ENCODE measurements at places on chromosomes 13 and 19.
A peak's percentile ranks its signal among the peaks of the same experiment; 100 is the strongest.

DNA sequence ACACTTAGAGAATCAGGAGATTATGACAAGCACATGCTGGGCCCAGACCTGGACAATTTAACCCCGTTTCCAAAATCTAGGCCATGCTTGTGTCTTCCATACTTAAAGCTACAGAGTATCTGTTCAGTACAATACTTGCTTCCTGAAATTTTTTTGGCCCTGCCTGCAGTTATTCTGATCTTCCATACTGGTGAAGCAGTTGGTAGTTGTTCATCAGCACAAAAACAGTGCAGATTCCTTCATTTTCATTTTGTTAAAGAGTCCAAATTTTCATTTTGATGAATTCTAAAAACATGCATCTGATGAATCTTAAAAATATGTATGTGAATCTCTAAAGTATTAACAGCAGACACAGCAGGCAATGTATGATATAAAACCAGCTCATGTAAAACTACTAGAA lies 49.2 kb downstream of the POLR1D start:
- DNase-seq = no peak

- DNase-seq = no peak
These were observed 147.7 kb upstream of the VSTM2B start for GRCh38 chr19:29378126-29378525.

GRCh38 chr13:45335397-45336024 lies 5.5 kb downstream of the TPT1 start:
- no peak for DNase-seq

- DNase-seq = peak; percentile 49
These were observed 15.3 kb downstream of the TTYH1 start for GRCh38 chr19:54430306-54431254.

DNA sequence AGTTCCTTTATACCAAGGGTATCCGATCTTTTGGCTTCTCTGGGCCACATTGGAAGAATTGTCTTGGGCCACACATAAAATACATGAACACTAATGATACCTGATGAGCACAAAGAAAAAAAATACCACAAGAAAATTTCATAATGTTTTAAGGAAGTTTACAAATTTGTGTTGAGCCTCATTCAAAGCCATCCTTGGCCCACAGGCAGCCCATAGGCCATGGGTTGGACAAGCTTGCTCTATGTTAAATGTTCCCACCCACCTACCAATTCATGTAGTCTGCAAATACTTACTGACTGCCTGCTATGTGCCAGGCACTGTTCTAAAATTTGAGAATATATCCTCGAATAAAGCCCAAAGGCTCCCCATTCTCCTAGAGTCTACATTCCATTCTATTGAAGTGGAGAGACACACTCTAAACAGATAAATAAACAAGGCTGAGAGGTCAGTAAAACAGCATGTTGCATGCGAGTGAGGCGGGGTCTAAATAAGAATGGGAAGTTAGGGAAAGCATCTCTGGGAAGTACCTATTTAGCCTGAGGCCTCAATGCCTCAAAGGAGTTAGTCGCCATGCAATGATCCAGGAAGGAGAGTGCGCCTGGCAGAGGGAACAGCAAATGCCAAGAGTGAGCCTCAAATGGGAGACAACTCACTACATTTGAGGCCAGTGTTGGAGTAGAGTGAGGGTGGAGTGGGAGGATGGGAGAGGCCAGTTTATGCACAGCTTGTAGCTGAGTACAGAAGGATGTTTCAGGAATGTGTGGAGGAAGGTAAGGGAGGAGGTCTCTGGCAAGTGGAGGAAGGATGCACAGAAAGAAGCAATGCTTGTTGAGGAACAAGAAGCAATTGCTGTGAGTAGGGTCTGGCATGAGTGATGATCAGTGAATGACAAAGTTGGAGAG lies 52.5 kb upstream of the CLDN10 start:
- no peak for DNase-seq

GRCh38 chr13:49782784-49783183 lies 9.7 kb downstream of the KPNA3 start:
- no peak for DNase-seq

DNA sequence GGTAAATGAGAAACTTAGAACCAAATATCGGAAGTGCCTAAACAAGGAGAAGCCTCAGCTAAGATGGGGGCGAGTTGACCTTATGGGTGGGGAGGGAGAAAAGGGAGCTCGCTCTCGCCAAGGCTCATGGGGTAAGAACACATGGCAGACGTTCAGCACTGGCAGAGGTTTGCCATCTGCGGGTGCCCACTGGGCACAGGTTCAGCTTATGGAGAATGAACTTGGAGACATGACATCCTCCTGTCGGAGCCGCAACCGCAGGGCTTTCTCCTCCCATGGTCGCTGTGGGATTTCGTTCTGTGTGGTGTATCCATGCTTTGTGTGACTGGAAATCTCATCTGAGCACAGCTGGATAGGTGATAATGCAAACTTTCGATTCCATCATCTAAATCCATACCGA lies 36.1 kb upstream of the PEPD start:
- no peak for DNase-seq

- no peak for DNase-seq
These were observed 3.6 kb downstream of the IFNL1 start for GRCh38 chr19:39299832-39300231.

- no peak for DNase-seq
These were observed 74.9 kb downstream of the SOX1 start for GRCh38 chr13:112141643-112142400.

DNA sequence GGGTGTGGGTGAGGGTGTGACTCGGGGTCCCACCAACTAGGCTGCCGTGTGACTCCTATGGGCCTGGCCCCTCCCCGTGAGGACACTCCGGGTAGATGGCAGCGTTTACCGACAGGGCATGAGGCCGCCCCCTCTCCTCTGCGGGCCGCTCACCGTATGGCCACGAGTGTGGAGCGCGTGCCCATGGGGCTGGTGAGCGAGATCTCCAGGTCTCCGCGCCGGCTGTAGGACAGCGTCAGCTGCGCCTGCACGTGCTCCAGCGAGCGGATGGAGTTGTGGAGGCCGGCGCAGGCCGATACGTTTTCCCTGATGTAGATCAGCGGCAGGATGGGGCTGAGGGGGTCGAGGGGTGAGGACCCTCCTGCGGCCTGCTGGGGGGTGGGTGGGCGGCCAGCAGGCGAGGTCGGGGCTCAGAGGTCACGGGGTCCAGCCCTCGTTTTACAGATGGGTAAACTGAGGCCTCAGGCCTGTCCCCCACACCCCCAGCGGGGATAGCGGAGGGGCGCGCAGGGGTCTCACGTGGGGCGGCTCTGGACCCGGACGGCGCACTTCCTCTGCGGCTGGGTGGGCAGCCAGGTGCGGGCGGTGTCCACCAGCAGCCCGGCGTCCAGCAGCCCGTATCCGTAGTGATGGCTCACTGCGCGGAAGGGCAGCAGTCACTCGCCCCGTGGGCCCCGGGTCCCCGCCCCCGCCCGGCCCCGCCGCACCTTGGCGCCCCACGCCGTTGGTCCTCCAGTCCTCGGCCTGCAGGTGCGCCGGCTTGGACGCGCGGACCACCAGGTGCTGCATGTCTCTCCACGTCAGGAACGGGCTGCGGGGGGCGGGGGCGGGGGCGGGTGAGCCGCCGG lies 4.3 kb upstream of the C19orf25 start:
- DNase-seq = no peak

GRCh38 chr13:71827241-71827640 lies 39.8 kb downstream of the DACH1 start:
- no peak for DNase-seq

GRCh38 chr13:79660361-79660760 lies 179.4 kb downstream of the NDFIP2 start:
- no peak for DNase-seq

- DNase-seq = no peak
These were observed 5.3 kb downstream of the SPPL2B start for GRCh38 chr19:2333807-2334211.

- no peak for DNase-seq
These were observed 736.9 kb downstream of the EFNB2 start for GRCh38 chr13:105798541-105798940.

DNA sequence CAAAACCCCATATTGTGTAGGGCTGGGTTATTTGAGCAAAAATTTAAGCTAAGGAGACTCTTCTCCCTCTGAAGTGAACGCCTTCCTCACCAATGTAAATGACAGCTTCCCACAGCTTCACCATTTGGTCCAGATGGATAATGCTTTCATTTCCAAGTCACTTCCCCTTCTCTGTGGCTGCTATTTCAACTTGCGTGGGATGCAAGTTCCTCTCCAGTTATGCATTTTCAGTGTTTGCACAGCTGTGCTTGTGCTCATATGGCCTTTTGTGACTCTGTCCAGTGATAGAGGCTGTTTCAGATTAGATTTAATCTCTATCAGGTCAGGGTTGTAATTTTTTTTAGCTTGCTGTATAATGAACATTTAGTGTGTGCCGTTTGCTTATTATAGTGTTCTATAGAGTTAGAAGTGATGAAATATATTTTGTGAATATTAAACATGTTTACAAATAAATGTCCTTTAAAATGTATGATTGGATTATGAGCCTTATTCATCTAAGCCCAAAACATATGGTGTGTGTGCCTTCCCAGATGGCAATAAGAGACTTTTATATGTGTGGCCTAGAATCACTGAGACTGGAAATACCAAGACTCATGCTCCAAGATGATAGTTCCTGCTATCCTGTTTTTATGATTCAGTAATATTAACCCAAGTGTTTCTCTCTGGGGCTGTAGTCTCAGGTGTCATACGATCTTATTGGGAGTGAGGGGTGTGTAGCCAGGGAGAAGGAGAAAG lies 86.6 kb downstream of the TNFRSF19 start:
- peak; percentile 90 for DNase-seq

GRCh38 chr13:44333950-44334655 lies 39.5 kb upstream of the SERP2 start:
- no peak for DNase-seq

GRCh38 chr19:14091813-14092462 lies 1.4 kb upstream of the SAMD1 start:
- DNase-seq = no peak

- peak; percentile 47 for DNase-seq
These were observed 99.4 kb downstream of the WASF3 start for GRCh38 chr13:26656919-26657318.

- DNase-seq = no peak
These were observed 8.4 kb downstream of the NLRP7 start for GRCh38 chr19:54938906-54939305.

GRCh38 chr19:46513461-46514236 lies 18.0 kb upstream of the PNMA8B start:
- DNase-seq = peak; percentile 77

DNA sequence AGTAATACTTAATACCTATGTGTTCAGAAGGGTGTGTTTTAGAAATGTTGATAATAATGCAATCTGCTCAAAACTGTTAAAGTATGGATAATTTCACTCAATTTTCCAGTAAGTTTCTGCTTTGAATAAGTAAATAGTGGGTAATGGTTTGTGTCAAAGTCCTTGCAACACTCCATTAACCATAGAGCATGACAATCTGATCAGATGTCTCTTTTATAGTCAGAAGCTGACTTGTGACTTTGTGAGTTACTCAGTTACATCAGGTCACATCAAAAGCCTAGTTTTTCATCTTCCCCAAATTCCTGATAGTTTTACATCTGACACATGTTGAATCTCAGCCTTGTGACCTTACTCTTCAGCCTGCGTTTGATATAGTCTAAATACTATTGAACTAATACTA lies 338.0 kb downstream of the EFNB2 start:
- DNase-seq = no peak

DNA sequence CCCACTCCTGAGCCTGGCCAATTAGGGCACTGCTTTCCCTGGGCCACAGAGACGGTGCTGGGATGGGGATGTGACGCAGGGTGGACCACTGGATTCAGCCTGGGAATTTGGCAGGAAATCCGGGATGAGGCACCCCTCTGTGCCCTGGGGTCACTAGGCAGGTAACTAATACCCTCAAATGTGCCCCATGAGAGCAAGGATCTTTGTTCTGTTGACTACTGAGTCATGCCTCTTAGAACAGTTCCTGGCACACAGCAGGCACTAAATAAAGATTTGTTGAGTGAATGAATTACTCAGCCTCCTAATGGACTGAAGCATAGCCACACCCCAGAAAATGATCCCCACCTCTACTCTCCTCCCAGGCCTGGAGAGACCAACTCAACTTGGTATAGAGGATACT lies 15.9 kb downstream of the OPA3 start:
- peak; percentile 29 for DNase-seq

- DNase-seq = no peak
These were observed 55.7 kb downstream of the GGACT start for GRCh38 chr13:100532836-100533435.

DNA sequence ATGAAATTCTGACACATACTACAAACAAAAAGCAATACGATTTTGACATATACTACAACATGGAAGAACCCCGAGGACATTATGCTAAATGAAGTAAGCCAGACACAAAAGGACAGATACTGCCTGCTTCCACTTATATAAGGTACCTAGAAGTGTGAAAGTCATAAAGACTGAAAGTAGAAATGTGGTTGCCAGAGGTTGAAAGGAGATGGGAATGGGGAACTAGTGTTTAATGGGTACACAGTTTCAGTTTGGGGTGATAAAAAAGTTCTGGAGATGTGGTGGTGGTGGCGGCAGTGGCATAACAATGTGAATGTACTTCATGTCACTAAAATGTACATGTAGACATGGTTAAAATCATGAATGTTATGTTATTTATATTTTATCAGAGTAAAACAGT lies 12.1 kb upstream of the NDFIP2 start:
- no peak for DNase-seq

DNA sequence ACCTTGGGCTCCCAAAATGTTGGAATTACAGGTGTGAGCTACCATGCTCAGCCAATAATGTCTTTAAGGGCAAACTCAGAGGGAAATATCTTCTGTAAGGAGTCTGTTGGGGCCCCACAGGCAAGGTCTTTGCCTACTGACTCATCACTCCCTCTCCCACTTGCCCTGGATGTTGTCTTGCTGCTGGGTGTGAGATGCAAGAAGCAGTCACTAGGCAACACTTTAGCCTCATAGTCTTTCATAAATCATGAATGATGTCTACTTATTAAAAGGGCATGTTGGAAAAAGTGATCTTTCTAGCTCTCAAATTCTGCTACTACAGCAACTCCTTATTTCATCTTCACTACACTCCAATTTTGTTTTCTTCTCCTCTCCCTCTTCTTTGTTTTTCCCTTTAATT lies 34.6 kb upstream of the SLC10A2 start:
- peak; percentile 39 for DNase-seq

DNA sequence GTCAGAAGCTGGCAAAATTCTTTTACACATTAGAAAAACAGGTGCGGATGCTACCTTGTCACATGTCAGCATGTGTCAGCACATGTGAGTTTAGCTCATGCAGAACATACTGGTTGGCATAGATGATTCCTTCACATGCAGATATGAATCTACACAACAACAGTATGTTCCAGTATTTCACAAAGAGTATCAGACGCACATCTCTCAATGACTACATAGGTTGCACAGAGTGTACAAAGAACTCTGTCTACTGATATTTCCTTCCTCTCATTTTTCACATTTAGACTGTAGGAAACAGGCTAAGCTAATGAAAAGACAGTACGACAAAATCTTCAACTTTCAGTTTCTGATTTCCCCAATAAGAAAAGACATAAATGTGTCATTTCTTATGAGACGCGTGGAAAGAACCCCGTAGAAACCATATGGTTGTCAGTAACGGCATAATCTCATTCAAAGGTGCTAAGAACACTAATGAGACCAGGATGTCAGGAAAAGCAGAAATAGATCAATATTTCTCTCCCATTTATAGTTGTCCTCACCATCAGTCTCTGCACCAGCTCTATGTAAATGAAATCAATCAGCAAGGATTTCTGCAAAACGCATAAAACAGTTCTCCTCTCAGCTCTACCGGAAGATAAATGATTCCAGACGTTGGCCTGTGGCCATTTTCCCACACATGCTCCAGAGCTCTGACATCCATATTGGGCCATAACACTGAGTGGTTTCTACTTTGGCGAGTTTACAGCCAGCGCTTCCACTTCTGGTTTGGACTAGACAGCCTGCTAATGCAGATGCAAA lies 81.2 kb downstream of the STARD13 start:
- DNase-seq = peak; percentile 98

- peak; percentile 79 for DNase-seq
These were observed 14.4 kb downstream of the LEUTX start for GRCh38 chr19:39792999-39793546.
